ENCODE measurements at places on chromosomes 7 and 10.

- DNase-seq = no peak
Observed at GRCh38 chr7:1156782-1157535, 3.0 kb downstream of the ZFAND2A start.

DNA sequence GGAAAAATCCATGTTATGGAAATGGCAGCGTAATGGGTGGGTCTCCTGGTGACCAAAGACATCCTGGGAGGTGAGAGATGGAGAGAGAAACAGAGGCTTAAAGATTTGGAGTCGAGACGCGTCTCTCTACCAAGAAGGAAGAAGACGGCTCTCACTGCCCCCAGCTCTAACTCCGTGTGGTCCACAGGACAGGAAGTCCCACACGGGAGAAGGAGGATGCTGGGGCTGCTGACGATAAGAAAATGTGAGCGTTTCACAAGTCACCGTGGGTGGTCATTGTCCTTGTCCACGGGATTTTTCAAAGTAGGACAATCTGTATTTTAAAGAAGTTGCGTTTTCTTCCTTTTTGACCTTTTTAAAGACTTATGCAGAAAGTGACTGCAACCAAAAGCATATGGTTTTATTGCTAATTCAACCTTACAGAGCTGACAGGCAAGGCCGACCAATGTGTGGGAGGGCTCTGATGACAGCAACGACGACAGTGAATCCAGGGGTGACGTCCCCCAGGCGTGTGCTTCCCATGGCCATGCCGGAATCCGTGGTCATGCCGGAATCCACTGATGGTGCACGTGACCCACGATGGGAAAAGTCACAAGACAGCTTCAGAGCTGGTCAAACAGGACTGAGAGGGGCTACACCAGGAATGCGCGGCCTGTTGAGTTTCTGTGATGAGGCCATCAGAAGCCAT lies 341.2 kb downstream of the PTPRN2 start:
- DNase-seq = no peak

DNA sequence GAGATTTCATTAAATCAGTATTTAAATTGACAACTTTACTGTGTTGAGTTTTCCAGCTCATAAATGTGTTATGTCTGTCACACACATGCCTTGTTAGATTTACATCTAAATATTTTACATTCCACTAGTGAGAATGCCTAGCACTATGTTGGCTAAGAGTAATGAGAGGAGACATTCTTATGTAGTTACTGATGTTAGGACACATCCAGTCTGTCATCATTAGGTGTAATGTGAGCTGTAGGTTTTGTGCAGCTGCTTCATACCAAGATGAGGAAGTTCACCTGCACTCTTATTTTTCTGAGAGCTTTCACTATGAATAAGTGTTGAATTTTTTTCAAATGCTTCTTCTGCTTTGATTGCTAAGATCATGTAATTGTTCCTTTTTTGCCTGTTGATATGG lies 218.0 kb upstream of the IGFBP3 start:
- DNase-seq = no peak

GRCh38 chr10:19730167-19730906 lies 85.9 kb upstream of the PLXDC2 start:
- no peak for DNase-seq

GRCh38 chr7:82258181-82258580 lies 185.4 kb downstream of the CACNA2D1 start:
- peak; percentile 70 for DNase-seq

DNA sequence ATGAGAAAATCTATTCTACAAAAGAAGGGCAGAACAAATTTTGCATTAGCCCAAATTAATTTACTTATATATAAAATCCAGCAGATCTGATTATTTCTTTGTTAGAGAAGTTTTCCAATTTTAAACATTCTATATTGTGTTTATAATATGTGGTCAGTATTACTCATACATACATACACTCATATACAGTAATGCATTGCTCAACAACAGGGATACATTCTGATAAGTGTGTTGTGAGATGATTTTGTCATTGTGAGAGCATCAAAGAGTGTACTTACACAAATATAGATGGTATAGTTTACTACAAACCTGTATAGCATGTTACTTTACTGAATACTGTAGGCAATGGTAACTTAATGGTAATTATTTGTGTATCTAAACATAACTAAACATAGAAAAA lies 239.6 kb upstream of the ETV1 start:
- DNase-seq = no peak

- DNase-seq = peak; percentile 31
Observed at GRCh38 chr10:71860243-71861029, 9.4 kb upstream of the PSAP start.

DNA sequence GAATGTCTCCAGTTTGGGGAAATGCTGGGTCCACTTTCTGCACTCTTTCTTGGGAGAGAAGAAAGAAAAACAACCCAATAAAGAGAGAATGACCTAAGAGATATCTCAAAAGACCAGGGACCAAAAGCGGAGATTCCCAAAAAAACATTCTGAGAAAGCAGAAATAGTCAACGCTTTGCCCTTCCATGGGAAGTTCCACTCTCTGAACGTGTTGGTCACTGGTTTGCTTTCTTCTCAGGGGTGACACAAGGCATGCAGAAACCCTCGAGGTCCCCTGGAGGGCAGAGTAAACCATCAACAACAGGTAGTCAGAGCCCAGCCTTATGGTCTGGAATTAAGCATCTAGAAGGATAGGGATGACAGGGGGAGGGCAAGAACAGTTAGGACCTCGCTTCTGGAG lies 26.2 kb upstream of the AOAH start:
- no peak for DNase-seq

DNA sequence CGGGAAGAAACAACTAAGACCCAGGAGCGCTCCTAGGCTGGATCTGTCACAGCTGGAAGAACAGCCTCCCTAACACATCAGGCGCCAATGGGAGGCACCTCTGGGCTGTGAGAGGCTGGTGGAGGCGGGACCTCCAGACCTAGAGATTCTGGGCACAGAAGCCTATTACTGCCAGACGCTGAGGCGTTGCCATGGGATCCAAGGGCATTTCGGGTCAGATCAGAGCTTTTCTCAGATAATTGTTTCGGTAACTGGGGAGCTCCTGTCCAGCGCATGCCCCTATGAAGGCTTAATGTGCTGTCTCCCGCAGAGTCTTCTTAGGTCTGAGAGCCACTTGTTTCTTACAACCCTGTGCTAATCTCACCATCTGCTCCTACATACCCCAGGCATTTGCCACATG lies 339.2 kb downstream of the ZNF716 start:
- no peak for DNase-seq

DNA sequence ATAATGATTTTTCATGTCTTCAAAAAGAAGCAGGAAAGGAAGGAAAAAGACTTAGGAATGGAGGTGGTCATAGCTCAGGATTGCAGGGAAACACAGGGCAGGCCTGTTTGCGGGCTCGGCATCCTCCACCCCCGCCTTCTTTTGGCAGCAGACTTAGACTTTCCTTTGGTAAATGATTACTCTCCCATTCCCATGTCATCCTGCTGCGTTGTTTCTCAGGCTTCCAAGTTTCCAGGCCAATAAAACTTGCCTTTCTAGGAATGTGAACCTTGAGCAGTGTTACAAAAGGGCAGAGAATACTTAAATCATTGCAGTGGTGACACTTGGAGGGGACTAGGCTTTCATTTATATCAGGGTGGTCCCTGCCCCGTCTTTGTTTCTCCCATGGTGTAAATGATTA lies 34.0 kb upstream of the DGKB start:
- DNase-seq = no peak

DNA sequence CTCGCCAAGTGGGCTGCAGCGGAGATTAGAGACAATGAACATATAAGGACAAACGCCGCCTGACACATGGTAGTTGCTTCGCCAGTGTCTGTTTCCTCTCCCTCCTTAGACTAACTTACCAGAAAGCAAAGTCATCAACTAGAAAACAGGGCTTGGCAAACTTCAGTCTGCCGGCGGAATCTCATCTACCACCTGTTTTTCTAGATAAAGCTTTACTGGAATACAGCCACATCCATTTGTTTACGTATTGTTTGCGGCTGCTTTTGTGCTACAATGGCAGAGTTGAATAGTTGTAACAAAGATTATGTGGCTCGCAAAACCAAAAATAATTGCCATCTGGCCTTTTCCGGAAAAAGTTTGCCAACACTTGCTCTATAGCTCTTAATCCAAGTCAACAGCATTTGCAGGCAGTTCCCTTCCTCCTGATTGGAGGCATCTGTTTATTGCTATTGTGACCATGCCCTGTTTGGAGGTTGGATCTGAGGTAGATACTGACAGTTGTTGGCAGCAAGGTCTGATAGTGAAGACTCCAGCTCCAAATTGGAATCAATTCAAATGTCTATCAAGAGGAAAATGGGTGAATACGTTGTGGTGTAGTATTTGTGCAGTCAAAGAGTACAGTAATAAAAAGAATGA lies 260.6 kb downstream of the POU6F2 start:
- DNase-seq = peak; percentile 51
